ENCODE measurements at places on chromosomes 6 and 20.

DNA sequence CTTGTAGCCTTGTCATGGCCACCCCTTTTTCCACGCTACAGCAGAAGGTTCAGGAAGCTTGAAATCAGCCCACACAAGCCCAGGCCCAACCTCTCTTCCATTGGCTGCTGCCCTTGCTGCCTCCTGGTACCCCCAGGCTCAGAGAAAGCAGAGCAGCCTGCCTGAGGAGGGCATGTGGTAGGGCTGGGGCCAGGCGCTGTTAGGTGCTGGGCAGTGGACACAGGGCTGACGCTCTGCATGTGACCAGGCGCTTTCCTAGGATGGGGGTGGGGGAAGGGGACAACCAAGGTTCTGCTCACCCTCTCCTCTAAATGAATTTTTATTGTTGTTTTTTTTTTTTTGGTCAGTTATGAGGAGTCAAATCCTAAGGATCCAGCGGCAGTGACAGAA, 36.3 kb upstream of the ID1 start:
- no peak for DNase-seq

GRCh38 chr6:161101517-161101916, 109.9 kb downstream of the MAP3K4 start:
- peak; percentile 14 for DNase-seq

GRCh38 chr6:129744201-129744879, 34.4 kb upstream of the ARHGAP18 start:
- peak; percentile 86 for DNase-seq

DNA sequence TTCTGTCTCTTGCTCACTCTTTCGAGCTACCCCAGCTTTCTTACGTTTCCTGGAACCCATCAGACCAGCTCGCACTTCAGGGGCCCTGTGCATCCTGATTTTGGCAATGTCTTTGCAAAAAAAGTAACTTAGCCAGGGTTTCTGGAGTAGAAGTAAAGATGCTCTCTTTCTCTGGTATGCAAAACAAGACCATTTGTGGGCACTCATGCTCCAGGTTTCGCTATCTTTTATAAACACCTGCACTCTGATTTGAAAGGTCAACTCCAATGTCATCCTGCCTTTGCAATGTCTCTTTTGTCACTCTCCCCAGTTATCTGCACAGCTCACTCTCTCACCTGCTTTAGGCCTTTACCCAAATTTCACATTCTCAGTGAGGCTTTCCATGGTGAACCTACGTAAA, 869.1 kb downstream of the QKI start:
- DNase-seq: no peak

DNA sequence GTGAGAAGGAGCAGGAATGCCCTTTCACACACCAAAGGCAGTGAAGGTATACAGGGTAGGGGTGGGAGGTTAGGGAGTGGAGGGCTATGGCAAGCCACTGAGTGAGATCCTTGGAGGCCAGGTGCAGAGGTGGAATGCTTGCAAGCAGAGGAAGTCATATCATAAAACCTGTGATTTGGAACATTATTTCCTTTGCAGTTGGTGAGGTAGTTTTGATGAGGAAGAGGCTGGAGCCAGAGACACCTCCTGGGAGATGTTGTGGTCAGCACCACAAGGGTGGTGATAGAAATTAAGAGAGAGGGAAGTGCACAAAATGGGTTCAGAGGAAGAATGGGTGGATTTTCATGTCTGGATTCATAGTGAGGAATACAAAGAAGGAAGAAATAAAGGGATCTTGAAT, 73.0 kb downstream of the PLCB4 start:
- DNase-seq: no peak

DNA sequence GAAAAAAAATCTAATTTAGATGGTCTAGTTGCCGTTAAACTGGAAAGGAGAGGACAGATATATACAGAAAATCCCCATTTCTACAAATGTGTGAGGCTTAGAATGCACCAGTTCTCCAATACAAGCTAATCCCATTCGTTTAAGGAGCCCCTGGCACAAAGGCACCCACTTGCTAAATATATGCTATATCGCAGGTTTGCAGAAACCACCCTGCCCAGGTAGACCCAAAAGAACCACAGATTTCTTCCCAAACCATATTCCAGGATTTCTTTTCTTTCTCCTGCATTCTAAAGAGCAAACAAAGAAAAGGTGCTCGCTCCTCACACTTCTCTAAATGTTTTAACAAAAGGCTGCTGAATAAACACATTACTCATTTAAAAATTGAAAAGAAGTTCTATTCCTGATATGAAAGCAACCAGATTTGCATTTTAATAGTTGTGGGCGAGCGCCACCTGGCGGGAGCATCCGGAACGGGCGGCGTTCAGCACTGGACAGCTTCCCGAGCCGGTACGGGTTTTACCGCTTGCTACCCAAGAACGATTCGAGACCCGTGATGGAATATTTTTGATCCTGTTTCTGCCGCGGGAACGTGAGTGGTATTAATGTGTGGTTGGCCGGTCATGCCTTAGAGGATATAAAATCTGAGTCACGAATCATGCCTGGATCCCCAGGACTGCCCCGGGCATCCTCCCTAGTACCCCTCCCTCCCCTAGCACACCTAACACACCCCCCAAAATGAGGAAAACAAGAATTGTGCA, 2.1 kb downstream of the PTPRT start:
- DNase-seq: peak; percentile 64

DNA sequence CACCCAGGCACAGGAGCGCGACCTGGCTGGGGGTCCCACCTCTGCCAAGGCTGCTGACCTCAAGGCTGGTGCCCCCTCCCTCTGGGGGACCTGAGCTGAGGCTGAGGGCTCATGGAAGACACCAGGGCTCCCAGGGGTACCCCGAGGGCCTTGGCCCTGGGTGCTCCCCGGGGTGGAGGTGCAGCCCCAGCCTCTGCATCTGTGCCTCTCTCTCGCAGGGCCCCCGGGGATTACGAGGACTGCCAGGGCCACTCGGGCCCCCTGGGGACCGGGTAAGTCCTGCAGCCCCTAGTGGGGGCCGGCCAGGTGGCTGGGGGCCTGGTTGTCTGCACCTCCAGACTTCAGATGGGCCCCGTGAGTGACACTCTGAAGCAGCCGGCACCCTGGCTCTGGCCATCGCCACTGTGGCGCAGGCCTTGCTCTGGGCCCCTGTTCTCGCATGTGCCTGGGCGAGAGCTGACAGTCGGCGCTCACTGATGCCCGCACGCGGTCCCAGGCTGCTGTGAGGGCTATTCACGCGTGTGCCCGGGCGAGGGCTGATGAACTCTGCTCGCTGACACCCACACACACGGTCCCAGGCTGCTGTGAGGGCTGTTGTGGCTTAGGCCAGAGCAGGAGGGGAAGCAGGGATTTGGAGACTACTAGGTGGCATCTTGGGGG, 9.3 kb downstream of the COL9A3 start:
- no peak for DNase-seq

GRCh38 chr6:111013144-111013915, 31.5 kb downstream of the RPF2 start:
- no peak for DNase-seq
